ENCODE measurements at places on chromosomes 3 and 15. TPM values are rescaled to one million over a fixed set of nuclear protein-coding genes. Genes with fewer than 3 reads are reported as not detected.

Gene GPR156
- 2.1 TPM for total RNA-seq

Gene CADM2
- total RNA-seq: 20.2 TPM

Gene GLT8D1
- total RNA-seq: 33.8 TPM

Gene PRR20G
- total RNA-seq: not detected

Gene DUOXA2
- total RNA-seq: not detected

Gene GP5
- total RNA-seq: 0.13 TPM

Gene FOXL2
- total RNA-seq: 2.2 TPM

Gene HCN4
- total RNA-seq: 9.3 TPM

Gene CACNA1D
- 2.9 TPM for total RNA-seq

Gene TUSC7
- not detected for total RNA-seq

Gene ASB14
- total RNA-seq: not detected

Gene SNTN
- total RNA-seq: not detected

Gene C3orf52
- 13.1 TPM for total RNA-seq

Gene CEMIP
- 0.60 TPM for total RNA-seq

Gene ALPK3
- total RNA-seq: 19.2 TPM

DNA sequence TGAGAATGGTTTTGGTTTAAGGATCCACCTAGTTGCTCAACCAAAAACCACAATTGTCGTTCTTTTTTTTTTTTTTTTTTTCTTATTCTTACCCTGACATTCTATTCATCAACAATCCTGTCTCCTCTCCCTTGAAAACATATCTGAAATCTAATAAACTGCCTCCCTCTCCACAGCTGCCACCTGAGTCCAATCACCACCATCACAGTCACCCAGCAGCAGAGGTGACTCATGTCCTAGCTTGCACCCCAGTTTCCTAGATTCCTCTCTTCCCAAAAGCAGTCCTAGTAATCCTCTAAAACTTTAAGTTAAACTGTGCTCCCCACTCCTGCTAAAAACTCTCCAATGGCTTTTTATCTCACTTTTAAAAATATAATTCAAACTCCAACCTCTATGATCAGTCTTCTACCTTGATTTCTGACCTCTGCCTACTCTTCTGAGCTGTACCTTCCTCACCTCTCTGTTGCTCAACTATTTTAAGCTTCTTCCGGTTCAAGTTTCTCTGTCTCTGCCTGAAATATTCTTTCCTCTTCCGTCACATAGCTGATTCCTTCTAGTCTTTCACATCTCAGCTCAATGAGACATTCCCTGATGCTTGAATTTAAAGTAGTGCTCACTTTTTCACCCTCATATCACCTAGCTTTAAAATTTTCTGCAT lies 33.7 kb upstream of the RBMS3 start:
- H3K4me1 ChIP-seq: no peaks in the 10 kb centered on the region
- H3K27me3 ChIP-seq: no peaks in the 10 kb centered on the region
- DNase-seq: no peak
- H3K36me3 ChIP-seq: no peaks in the 10 kb centered on the region

GRCh38 chr3:96083610-96084009 lies 730.8 kb upstream of the EPHA6 start:
- H3K27me3 ChIP-seq: no peaks in the 10 kb centered on the region
- no peak for DNase-seq
- H3K4me3 ChIP-seq: no peak overlapping the region
- H3K27ac ChIP-seq: no peak overlapping the region

DNA sequence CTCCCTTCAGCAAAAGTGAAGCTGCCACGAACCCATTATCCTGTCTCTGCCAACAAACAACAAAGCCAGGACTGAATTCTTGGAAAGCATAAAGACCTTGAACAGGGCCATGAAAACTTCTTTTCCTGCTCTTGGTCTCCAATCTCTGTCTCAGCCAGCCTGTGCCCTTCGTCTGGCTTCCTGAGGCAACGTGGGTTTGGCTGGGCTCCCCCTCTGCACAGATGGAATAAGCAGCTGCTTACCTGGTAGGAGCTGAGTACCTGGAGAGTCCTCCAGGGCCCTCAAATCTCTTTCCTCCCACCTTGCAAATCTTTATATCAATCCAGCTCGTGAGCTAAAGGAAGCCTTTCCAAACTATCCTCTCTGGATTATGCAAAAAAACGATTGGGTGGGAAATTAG lies 97.6 kb upstream of the PSMD6 start:
- H3K27me3 ChIP-seq: no peaks in the 10 kb centered on the region
- H3K4me1 ChIP-seq: no peaks in the 10 kb centered on the region
- no peak for DNase-seq
- no peaks in the 10 kb centered on the region for H3K36me3 ChIP-seq
- no peak overlapping the region for H3K27ac ChIP-seq

GRCh38 chr3:79383402-79384012 lies 384.3 kb downstream of the ROBO1 start:
- no peak for DNase-seq
- H3K27me3 ChIP-seq: no peaks in the 10 kb centered on the region
- H3K4me3 ChIP-seq: no peak overlapping the region
- H3K4me1 ChIP-seq: no peaks in the 10 kb centered on the region

DNA sequence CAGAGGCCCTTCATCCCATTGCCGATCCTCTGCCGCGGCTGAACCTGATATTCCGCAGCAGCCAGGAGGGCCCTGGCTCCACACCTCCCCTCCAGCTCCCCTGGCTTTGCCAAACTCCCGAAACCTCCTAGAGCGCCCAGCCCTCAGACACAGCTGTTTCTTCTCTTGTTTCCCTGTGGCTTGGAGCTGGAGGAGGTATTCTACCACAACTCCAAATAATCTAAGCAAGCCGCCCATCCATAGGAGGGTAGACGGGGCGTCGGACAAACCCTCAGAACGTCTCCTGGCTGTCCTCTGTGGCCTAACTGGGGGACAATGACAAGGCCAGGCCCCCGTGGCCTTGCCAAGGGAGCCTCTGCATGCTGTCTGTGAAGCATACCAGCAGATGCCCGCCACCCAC lies 10.4 kb downstream of the PLA2G4D start:
- no peaks in the 10 kb centered on the region for H3K36me3 ChIP-seq
- H3K27ac ChIP-seq: no peak overlapping the region
- no peak overlapping the region for H3K4me3 ChIP-seq
- peaks cover 21% of the 10 kb centered on the region for H3K4me1 ChIP-seq

- no peak for DNase-seq
- no peaks in the 10 kb centered on the region for H3K36me3 ChIP-seq
- H3K4me3 ChIP-seq: no peak overlapping the region
Observed at GRCh38 chr3:177212278-177212610, 15.0 kb upstream of the TBL1XR1 start.

DNA sequence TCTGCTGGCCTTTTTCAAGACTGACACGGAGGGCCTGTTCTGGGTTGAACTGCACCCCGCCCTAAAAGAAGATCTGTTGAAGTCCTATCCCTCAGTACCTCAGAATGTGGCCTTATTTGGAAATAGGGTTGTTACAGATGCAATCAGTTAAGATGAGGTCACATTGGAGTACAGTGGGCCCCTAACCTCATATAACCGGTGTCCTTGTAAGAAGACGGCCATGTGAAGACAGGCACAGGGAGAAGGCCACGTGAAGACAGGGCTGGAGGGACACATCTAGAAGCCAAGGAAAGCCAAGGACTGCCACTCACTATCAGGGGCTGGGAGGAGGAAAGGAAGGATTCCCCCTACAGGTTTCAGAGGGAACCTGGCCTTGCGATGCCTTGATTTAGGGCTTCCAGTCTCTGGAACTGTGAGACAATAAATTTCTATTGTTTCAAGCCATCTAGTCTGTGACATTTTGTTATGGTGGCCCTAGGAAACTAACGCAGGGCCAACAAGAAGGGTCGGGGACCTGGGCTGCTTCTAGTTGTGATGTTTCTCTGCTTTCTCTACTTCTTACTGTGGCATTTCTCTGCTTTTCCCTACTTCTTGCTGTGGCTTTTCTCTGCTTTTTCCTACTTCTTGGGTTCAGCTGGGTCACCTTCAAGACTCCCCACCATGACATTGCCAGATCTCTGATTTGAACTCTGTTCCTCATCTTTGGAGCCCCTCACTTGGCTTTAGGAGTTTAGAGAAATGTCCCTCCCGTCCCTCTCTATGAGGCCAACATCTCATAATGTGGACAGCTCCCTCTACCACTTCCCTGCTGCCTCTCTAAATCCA lies 4.8 kb upstream of the CCDC174 start:
- no peak overlapping the region for H3K4me3 ChIP-seq
- H3K36me3 ChIP-seq: no peaks in the 10 kb centered on the region
- no peaks in the 10 kb centered on the region for H3K27me3 ChIP-seq

GRCh38 chr15:73921254-73921925 lies 4.9 kb upstream of the LOXL1 start:
- no peaks in the 10 kb centered on the region for H3K27me3 ChIP-seq
- no peak for DNase-seq
- peaks cover 49% of the 10 kb centered on the region for H3K4me1 ChIP-seq
- H3K36me3 ChIP-seq: no peaks in the 10 kb centered on the region

- H3K27me3 ChIP-seq: no peaks in the 10 kb centered on the region
- peaks cover 12% of the 10 kb centered on the region for H3K4me1 ChIP-seq
- H3K4me3 ChIP-seq: no peak overlapping the region
- DNase-seq: no peak
Observed at GRCh38 chr15:66063147-66063546, 190.4 kb downstream of the MEGF11 start.

- DNase-seq: no peak
- H3K4me1 ChIP-seq: peaks cover 6% of the 10 kb centered on the region
- H3K4me3 ChIP-seq: no peak overlapping the region
- H3K36me3 ChIP-seq: no peaks in the 10 kb centered on the region
- no peak overlapping the region for H3K27ac ChIP-seq
Observed at GRCh38 chr15:36294359-36294758, 285.1 kb upstream of the CDIN1 start.

GRCh38 chr3:53226142-53226840 lies 29.5 kb downstream of the TKT start:
- no peaks in the 10 kb centered on the region for H3K4me1 ChIP-seq
- H3K4me3 ChIP-seq: no peak overlapping the region
- no peaks in the 10 kb centered on the region for H3K27me3 ChIP-seq
- H3K36me3 ChIP-seq: peaks cover 80% of the 10 kb centered on the region

GRCh38 chr3:143771939-143772338 lies 76.3 kb downstream of the SLC9A9 start:
- H3K4me3 ChIP-seq: no peak overlapping the region
- DNase-seq: no peak
- H3K27me3 ChIP-seq: no peaks in the 10 kb centered on the region
- no peak overlapping the region for H3K27ac ChIP-seq

DNA sequence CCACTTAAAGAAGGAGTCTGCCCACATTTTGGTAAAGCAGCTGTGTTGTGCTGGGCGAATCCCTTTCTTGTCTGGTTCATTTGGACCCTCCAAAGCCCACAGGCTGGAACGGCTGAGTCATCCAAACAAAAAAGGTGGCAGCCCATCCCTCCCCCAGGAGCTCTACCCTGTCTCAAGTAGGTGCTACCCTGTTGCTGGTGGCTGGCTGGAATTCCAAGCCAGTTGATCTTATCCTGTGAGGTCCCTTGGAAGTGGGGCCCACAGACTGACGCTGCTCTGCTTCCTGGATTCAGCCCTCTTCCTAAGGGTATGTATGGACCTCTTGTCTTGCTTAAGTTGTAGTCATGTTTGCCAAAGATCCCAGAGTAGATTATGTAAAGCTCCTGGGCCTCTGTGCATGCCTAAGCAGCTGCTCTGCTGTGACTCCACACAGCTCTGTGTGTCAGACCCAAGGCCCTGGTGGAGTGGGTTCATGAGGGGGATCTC lies 44.5 kb downstream of the CCR1 start:
- H3K27me3 ChIP-seq: no peaks in the 10 kb centered on the region
- H3K4me1 ChIP-seq: no peaks in the 10 kb centered on the region
- no peak overlapping the region for H3K4me3 ChIP-seq
- DNase-seq: no peak
- H3K27ac ChIP-seq: no peak overlapping the region

GRCh38 chr15:35768949-35769348 lies 223.0 kb upstream of the DPH6 start:
- no peaks in the 10 kb centered on the region for H3K4me1 ChIP-seq
- H3K4me3 ChIP-seq: no peak overlapping the region
- H3K36me3 ChIP-seq: no peaks in the 10 kb centered on the region
- no peaks in the 10 kb centered on the region for H3K27me3 ChIP-seq
- DNase-seq: no peak
- no peak overlapping the region for H3K27ac ChIP-seq
